MG63 (cell line): ENCODE measurements at places on chromosomes 6 and 20. TPM values are rescaled to one million over a fixed set of nuclear protein-coding genes. Genes with fewer than 3 reads are reported as not detected.

DNA sequence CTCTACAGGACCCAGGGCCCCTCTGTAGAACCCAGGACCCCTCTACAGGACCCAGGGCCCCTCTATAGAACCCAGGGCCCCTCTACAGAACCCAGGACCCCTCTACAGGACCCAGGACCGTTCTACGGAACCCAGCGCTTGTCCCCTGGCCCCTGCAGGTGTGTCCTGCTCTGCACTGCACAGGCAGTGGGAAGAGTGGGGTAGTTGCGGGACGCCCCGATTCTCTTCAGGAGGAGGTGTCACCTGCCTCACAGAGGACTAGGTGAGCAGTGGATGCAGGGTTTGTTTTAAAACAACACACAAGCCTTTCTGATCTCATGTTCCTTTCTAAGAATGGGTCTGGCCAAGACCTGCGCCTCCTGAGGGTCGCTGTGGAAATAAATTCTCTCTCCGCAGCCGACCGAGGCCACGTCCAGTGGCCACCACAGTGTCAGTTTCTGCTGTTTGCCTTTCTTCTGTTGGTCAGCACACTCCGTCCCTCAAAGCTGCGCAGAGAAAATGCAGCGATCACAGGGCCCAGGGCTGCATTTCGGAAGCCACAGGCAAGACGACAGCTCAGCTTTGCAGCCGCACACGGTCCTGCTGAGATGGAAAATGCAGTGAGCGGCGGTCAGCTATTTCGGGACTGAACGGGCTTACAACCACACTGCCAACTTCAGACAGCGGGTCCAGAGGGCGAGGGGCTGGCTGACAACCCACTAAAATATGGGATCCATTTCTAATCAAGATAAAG is 135.2 kb downstream of the DLL1 start:
- no peak for DNase-seq

ANKRD66 gene
- total RNA-seq: not detected in 2 replicates

NHSL1 gene
- total RNA-seq: 1.3 and 8.7 TPM in 2 replicates

NT5E gene
- 40.8 and 60.9 TPM in 2 replicates for total RNA-seq

DNA sequence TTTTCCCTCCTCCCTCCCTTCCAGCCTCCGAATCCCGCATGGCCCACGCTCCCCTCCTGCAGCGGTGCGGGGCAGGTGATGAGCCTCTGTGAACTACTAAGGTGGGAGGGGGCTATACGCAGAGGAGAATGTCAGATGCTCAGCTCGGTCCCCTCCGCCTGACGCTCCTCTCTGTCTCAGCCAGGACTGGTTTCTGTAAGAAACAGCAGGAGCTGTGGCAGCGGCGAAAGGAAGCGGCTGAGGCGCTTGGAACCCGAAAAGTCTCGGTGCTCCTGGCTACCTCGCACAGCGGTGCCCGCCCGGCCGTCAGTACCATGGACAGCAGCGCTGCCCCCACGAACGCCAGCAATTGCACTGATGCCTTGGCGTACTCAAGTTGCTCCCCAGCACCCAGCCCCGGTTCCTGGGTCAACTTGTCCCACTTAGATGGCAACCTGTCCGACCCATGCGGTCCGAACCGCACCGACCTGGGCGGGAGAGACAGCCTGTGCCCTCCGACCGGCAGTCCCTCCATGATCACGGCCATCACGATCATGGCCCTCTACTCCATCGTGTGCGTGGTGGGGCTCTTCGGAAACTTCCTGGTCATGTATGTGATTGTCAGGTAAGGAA is at the start of gene OPRM1:
OPRM1 (plus strand) TSS at position 10 of the 612 bp plus-strand sequence; CDS start at position 315, 305 bp downstream.
- peak; percentile 41 for DNase-seq

CLDN20 gene
- not detected in 2 replicates for total RNA-seq

HNF4A gene
- not detected in 2 replicates for total RNA-seq

- DNase-seq: no peak
Observed at GRCh38 chr6:15505463-15505918, 157.3 kb downstream of the DTNBP1 start.

SAPCD1 gene
- 2.5 TPM in 1 of 2 replicates, not detected in the other for total RNA-seq

DLK2 gene
- 1.5 TPM in 1 of 2 replicates, not detected in the other for total RNA-seq

DNA sequence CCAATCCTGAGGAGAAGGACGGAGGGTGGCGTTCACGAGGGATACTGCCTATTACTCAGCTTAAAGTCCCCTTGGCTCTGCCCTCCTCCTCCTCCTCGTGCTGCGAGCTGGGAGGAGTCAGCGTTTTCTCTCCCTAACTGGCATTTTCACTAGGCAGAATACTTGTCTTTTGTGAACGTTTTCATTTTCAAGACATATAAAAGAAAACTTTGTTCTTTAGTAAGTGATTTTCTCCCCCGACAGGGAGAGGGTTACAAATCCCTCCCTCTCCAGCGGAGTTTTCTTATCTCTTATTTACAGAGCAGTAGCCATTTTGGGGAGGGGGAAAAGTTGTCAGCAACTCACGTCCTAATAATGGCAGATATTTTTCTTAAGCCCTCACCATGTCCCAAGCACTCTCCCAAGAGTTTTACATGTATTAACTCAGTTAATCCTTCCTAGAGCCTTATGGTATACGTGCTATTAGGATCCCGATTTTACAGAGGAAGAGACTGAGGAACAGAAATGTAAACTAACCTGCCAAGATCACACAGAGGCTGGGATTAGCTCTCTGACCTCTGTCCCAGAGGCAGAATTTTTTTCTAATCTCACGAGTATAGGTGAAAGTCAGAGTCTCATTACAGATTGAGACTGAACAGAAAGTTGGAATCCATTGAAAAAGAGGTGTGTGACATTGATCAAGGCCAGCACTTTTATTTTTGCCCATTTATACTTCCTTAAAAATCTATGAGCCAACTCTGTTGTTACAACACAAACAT is 30.0 kb upstream of the ZNF217 start:
- DNase-seq: peak; percentile 84

- no peak for DNase-seq
Observed at GRCh38 chr6:142913511-142914047, 31.4 kb downstream of the HIVEP2 start.

DNA sequence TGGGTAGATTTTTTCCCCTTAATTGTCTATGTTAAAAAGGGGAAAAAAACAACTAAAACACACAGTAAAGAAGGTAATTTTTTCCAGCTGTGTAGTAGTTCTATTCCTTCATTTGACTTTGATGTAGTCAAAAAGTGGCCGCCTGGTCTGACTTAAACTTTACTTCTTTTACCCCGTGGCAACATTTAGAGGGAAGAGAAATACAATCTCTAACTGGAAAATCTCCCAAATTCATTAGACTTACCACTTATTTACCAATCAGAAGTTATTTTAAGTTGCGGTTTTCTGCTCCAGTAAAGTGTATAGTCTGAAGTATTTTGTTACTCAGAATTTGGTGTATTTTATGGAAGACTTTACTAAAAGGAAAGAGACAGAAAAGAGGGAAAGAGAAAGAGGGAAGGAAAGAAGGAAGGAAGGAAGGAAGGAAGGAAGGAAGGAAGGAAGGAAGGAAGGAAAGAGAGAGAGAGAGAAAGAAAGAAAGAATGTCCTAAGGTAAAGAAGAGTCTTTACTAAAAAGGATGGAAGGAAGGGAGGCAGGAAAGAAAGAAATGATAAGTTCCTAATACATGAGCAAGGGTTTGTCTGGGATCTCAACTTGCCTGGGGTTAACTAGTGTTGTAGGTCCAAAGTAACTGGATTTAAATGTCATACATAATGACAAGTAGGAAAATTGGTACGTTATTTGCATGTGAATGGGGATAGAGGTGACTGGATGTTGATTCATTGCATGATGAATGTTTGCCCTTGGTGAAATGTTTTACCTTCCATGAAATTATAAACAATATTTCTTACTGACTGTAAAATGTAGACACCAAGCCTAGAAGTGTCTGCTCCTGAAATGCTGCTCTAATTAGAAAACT is 135.1 kb downstream of the SAMD5 start:
- no peak for DNase-seq
